ENCODE measurements at places on chromosomes 16 and 17.
A peak's percentile ranks its signal among the peaks of the same experiment; 100 is the strongest.

- DNase-seq = no peak
Measured at GRCh38 chr17:55926276-55926990, 175.6 kb downstream of the PCTP start.

- DNase-seq = peak; percentile 44
Measured at GRCh38 chr16:1048442-1049112, 24.0 kb upstream of the SSTR5 start.

DNA sequence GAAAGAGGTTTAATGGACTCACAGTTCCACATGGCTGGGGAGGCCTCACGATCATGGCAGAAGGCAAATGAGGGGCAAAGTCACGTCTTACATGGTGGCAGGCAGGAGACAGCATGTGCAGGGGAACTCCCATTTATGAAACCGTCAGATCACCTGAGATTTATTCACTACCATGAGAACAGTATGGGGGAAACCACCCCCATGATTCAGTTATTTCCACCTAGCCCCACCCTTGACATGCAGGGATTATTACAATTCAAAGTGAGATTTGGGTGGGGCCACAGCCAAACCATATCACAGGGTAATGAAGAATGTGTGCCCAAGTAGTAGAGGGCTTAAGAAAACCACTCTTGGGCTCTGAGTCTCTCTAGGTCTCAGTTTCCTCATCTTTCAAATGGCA is 85.1 kb downstream of the PRKCB start:
- no peak for DNase-seq

- peak; percentile 23 for DNase-seq
Measured at GRCh38 chr16:11405331-11406176, 60.3 kb downstream of the RMI2 start.

GRCh38 chr17:31568539-31568938 is 177.1 kb downstream of the RAB11FIP4 start:
- DNase-seq = no peak

- DNase-seq = peak; percentile 82
Measured at GRCh38 chr16:67183627-67184452, at the start of gene MATCAP1. Gene MATCAP1, minus strand, starts transcription at chr16:67183963. Its CDS starts 3,353 bp downstream, at chr16:67180610.

DNA sequence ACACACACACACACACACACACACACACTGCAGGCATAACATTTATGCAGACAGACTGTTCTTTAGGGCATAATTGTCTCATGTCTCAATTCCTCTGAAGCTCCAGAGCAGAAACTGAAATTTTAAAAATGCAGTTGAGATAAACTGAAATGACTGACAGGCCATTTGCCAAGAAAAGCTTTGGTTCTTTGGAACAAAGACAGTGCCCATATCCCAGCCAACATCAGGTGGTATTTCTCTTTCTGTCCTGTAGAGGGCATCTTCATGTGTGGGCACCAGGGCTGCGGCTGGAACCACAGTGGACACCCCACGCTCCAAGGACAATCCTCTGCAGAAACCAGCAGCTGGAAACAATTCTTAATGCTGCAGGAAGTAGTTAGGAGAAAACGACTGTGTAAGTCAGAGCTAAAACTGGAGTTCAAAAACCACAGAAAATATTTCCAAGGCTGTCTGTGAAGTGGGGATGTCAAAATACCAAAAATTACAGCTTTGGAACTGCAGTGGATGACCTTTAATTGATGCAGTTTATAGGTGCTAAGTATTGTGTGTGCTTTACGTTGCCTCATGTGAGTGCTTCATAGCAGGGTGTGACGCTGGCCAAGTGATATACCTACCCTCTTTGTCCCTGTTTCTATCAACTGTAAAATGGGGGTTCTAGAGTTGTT is 10.6 kb upstream of the MEFV start:
- DNase-seq = no peak

DNA sequence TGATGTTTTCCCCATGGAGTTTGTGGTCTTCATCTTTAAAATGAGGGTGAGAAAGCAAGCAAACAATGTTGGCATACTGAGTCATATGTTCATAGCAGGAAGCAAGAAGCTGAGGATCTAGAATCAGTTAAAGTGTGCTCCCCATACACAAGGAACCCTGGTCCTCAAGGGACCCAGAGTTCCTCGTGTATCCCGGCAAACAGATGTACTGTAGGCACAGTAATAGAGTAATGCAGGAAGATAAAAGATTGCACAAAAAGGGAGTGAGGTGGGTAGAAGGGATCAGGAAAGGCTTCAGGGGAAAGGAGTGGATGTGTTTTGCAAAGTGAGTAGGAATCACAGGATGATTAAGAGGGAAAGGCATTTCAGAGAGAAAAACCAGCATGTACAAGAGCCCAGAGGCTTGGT is 412.3 kb upstream of the CDH11 start:
- no peak for DNase-seq

DNA sequence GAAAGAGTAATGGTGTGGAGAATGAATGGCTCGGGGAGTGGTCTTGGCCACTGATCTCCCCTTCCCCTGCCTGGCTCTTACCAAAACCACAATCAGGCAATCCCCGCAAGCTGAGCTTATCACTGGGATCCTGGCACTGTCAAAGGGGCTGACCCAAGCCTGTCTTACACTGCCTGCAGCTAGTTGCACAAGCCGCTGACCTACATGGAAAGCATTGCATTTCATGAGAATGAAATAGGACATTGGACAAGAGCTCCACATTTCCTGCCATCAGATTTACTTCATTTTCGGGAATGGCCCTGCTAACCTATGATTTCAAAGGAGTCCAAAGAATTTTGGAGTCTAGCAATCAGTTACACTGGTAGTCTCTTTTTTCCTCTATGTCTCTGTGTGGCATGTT is 146.4 kb downstream of the PCTP start:
- DNase-seq = no peak

- DNase-seq = no peak
Measured at GRCh38 chr17:46038937-46039336, 39.9 kb downstream of the STH start.

DNA sequence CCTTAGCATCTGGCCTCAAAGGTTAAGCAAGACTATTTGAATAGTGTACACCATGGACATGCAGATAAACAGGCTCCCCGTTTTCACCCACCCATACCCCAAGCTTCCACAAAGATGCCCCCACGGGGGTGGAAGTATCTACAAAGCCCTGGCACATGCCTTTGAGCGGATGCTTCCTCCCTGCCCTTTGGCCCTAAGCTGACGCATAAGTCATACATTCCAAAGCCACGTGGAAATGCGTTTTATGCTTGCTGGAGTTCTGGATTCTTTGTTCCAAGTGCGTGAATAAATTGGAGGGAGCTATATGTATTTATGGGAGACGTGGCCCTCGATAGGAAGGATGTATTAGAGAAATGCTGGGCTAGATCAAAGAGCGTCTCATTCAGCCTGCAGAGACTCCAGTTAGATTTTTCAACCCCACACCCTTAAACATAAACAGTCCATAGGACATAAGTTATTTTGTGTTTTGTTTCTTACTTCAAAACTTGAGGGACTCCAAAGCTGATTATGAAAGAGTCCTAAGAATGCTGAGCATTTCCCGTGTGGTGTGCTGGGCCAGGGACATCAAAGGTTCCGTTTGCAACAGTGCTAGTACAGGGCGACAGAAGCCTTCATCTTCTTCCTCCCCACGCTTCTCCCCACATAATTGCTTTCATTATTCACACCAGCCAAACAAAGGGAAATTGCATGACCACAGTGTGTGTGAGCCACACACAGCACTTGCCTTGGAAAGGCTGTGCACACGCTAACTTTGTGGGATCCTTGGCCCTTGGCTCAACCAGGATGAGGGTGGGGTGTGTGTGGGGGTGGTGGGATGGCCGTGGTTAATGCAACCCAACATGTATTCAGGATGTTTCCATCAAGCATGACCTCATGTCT is 73.6 kb downstream of the WIPI1 start:
- DNase-seq = no peak

DNA sequence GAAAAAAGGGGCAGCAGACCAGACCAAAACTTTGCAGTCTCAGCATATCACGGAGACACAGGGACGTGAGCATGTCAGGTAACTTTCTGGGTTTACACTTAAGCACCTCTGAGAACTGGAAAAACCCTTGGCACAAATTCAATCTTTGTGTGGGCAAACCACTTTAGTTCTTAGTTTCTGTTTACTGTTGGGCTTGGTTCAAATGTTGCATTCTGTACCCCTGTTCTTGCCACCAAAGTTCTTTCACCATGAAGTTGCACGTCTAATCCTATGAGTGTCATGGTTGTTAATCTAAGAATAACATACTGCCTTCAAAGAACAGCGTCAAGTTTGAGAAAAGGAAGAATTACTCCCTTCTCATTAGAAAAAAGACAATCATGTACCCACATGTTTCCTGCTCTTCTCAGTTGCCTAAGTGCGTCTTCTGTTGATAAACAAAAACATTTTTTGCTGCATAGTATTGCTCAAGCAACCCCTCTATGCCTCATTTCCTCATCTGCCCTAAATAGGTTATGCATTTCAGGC is 11.6 kb downstream of the KRT33A start:
- peak; percentile 20 for DNase-seq

GRCh38 chr16:11613381-11614303 is 26.9 kb upstream of the LITAF start:
- no peak for DNase-seq

DNA sequence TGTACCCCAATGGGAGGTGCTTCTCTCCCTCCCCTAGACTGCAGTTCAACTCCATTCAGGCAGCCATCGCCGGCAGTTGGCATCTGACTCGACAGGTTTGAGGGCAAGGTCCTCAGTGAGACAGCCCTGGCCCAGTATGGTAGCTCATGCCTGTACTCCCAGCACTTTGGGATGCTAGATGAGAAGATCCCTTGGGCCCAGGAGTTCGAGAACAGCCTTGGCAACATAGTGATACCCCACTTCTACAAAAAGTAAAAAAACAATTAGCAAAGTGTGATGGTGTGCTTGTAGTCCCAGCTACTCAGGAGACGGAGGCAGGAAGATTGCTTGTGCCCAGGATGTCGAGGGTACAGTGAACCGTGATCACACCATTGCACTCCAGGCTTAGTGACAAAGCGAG is 12.1 kb downstream of the VPS35L start:
- no peak for DNase-seq

GRCh38 chr17:70767102-70767701 is 597.9 kb downstream of the KCNJ2 start:
- DNase-seq = no peak

GRCh38 chr17:58631523-58632323 is 60.1 kb downstream of the TEX14 start:
- DNase-seq = peak; percentile 91

DNA sequence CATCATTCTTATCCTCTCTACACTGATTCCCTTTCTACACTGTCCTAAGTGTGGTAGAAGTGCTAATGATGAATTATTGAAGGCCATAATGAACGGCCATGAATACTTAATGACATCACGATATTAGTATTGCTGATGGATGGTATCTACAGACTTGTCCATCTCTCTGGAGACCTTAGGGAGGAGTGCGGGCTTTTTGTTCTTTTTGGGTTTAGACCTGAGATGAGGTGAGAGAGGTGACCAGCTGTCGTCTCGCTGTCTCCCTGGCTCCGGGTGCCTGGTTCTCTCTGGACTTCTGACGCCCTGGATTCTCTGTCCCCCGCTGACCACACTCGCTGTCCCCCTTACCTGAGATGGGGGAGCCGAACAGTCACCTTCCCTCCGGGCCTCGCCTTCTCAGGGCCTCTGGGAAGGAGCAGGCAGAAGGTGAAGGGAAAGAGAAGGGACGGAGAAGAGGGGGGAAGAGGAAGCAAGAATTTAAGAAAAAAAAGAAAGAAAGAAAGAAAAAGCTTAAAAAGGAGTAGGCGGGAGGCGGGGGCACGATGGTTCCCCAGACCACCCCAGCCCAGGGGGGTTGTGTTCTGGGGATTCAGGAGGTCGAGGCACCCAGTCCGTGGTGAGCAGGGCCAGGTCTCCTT is 17.1 kb downstream of the SGCA start:
- DNase-seq = no peak

DNA sequence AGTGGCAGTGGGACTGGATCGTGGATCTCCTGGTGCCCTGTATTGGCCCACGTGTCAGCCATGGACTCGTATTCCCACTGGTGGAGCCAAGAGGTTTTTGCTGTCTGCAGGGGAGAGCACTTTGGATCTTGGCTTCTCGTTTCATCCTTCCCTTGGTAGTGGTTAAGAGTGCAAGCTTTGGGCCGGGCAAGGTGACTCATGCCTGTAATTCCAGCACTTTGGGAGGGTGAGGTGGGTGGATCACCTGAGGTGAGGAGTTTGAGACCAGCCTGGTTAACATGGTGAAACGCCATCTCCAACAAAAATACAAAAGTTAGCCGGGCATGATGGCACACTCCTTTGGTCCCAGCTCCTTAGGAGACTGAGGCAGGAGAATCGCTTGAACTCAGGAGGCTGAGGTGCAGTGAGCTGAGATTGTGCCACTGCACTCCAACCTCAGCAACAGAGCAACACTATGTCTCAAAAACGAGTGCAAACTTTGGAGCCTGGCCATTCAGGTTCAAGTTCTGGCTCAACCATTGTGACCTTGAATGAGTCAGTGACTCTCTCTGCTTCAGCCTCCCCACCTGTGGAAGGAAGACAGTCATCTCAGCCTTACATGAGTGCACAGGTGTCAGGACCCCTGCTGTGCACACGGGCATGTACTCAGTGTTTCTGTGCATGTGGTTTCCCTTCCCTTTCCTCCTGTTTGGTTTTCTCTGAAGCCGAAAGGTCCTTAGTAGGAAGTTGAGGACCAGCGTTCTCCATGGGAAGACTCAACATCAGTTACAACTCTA is 57.4 kb downstream of the PLCG2 start:
- DNase-seq = no peak

DNA sequence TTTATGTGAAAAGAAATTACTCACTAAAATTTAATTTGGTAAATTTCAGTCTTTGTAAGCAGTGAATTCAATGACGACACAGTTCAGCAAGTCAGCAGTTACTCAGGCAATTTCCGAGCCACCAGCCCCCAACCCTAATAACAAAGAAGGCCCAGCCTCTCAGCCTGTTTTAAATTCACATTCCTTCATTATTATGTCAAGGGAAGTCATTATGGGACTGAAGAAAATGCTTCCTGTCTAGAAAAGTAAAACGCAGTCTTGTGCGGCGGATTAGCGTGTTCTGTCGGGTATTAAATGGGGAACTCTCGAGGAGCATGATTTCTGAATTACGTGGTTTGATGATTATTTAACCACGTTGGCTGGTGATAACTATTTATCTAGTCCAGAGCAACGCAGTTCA is 177.6 kb downstream of the AIPL1 start:
- DNase-seq = no peak

GRCh38 chr17:6110088-6110487 is 39.9 kb downstream of the WSCD1 start:
- DNase-seq = no peak

- DNase-seq = no peak
Measured at GRCh38 chr16:56269811-56270684, 78.8 kb downstream of the GNAO1 start.
